ENCODE measurements at places on chromosomes 6 and 20.

- peak; percentile 48 for DNase-seq
Measured at GRCh38 chr6:149963462-149964307, at the start of gene ULBP1. Gene ULBP1 (plus strand): TSS chr6:149963943. CDS start chr6:149964050, 107 bp downstream.

DNA sequence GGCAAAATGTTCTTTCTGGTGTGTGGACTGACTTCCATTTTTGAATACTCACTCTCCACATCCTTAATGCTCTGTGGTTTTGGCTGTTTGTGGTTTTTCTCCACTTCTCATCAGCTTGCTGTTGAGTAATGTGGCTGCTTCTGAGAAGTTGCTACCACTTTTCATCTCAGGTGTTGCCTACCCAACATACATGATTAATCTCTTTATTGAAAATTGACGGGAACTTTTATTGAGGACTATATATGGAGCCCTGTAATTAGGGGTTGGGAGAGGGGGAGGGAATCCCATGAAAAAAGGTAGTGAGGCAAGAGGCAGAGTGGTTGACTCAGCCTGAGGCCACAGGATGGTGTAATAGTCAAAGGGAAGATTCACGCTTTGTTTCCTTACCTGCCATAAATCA lies 17.6 kb downstream of the IL22RA2 start:
- DNase-seq = no peak

DNA sequence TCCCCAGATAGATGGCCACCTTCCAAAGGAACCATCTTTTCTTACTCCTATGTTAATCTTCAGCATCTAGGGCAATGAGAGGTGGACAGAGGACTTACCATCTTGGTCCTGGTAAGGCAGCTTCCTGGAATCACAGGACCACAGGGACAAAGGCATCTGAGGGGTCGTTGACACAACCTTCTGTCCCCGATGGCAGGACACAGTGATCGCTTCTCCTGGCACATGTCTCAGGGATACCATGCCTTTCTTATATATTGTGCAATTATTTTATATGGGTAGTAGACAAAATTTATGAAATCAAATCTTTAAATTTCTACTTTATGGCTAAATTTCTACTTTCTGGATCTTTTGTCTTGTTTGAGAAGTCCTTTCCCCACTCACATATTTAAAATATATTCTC lies 20.1 kb downstream of the SERPINB1 start:
- no peak for DNase-seq

DNA sequence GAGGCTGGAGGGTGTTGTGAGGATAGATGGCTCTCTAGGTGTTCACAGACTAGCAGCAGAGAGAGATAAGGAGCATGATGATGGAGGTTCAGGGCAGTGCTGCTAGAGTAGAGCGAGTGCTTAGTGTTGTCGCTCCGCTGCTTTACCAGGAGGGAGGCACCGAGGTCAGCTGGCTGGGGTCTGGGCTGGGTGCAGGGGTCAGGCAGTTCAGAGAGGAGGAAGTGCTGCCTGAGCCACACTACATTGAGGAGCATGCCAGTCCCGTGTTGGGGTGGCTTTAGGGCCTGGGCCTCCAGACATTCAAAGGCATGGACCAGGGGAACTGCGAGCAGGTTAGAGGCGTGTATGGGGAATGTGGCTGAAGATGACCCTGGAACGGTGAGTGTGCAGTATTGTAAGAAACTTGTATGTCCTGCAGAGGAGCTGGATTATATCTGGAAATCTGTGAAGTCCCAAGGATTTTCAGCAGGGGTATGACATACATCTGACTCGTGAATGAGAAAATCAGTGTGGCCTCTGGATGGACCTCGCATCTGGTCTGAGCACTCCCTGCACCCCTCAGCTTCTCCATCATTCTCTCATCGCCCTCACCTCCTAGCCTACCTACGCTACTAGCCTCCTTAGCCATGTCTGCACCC lies 66.9 kb downstream of the IGF2R start:
- no peak for DNase-seq

DNA sequence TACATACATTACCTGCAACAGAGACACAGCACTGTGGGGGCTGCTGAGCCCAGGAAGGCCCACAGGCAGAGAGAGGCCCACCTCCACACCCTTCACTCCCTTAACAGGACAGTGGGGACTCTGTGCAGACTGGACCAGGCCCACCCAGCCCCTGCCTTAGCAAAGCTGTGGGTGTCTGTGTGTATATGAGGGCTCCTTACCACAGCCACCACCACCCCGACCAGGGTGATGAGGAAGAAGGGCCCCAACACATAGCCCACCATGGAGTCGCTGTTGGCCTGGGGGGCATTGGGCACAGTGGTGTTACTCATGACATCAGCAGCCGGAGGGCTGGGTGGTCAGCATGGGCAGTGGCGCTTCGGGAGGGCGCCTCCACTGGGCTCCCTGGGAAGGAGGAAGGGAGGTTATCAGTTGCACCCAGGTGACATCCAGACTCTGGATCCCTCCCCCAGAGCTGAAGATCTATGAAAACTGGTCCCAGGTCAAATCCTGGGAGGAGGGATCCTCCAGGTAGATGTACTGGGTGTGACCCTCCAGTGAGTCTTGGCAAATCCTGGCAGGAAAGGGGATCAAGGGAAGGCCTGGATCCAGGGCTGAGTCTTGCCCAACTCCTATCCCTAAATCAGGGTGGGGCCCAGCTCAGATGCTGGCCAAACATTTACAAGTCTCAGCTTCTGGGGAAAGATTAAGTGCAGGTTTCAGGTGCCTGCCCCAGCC lies 1.2 kb downstream of the SMIM29 start:
- no peak for DNase-seq

DNA sequence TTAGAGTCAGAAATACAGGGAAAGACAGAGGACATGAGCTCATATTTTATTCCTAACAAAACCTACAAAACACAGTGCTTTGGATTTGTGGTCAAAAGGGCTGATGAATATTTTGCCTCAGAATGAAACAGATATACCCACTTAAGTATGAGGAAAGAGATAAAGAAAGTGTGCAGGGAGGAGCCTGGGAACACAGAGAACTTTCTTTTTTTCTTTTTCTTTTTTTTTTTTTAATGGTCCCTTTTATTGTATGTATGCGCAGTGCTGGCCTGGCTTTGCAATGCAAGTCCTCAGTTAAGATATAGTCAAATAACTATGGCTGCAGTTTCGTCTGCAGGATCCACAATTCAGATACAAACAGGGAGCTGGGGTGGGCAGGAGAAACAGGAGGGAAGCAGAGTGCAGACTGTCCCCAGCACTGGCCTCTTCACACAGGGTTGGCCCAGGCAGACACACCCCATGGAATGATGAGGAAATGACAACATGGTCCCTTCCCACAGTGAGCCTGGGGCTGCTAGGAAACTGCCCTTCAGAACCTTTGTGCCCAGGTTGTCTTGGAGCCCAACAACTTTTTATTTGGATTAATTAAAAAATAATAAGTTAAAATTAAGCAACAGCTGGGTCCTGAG lies 629.8 kb upstream of the AGPAT4 start:
- DNase-seq = no peak

DNA sequence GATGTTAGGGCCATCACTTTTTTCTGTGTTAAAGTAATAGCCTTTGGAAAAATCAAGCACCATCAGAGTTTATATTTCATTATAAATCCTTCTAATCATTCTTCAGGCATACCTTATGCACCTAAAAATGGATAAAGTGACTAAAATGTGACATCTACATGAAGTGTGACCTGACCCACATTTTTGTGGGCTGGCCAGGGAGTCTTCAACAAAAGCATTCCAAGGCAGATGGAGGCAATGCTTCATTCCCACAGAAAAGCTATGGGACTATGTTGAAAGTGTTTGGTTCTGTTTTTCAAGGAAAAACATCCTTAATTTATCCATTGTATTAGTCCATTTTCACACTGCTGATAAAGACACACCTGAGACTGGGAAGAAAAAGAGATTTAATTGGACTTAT lies 58.8 kb upstream of the LTV1 start:
- no peak for DNase-seq

DNA sequence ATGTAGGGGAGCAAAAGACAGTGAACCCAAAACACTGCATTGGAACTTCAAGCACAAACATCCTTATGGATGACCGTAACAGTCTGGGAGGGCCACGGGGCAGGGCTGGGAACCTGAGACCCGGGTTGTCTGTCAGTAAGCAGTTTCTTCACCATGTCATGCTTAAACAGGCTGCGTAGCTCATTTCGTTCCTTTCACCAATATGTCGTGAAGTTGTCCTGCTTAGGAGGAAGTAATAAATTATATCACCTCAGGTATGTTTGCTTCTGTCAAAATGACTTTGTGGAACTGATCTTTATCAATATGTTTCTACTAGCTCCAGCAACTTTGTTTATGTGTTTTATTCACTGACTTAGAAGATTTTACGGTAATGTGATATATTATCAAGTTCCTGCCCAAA lies 12.4 kb upstream of the MAK start:
- no peak for DNase-seq

DNA sequence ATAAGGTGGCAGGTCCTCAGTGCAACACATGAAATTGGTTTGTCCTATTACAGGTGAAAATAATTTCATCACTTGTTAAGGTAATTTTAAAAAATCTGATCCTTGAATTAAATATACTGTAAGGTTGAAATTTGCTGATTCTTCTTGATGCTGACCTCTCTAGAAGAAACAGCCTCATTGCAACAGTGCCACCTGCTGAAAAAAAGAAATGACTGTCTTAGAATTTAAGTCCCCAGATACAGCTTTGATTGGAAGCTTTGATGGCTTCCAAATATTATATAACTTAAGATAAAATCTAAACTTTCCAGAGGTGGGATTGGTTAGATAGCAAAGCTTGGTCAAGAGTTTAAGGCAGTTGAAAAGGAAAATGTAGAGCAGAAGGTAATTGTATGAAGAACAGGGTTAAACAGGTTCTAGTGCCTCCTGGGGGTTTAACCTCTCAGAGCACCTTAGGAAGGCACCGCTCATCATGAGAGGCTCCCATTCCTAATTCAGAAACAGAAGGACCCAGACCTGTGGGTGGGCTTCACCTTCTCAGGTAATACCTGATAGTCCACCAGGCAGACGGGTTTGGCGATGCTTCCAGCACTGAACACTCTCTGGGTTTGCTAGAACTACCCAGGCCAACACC lies 401.0 kb downstream of the PAX1 start:
- DNase-seq = no peak

GRCh38 chr20:63235399-63235983 lies at the start of gene BIRC7:
Gene BIRC7 (plus strand): TSS chr20:63235905. CDS start chr20:63236097, 192 bp downstream.
- no peak for DNase-seq
